ENCODE measurements at places on chromosomes 6 and 20. TPM values are rescaled to one million over a fixed set of nuclear protein-coding genes. Genes with fewer than 3 reads are reported as not detected.

DNA sequence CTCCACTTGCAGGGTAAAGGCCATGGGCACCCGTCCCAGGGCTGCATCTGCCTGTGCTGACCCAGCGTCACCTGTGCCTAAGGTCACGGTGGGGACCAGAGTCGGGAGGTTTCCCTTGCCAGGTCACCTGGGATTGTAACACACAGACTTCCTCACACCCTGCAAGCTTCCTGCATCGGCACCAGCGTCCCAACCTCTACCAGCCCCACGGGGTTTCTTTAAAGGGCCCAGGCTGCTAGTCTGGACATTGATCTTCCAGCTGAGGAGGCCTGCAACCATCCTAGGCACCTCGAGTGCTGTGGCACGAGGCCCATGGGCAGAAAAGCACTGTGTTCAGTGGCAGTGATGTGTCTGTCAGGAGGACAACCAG is 12.6 kb downstream of the ACSS1 start:
- DNase-seq: no peak

DNA sequence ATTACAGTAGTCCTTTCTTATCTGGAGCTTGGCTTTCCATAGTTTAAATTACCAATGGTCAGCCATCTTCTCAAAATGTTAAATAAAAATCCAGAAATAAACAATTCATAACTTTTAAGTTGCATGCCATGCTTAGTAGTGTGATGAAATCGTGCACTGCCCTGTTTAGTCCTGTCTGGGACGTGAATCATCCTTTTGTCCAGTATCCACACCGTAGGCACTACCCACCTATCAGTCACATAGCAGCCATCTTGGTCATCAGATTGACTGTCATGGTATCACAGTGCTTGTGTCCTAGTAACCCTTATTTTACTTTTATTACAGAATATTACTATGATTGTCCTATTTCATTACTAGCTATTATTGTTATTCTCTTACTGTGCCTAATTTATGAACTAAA is 924.1 kb downstream of the EYS start:
- DNase-seq: no peak

DNA sequence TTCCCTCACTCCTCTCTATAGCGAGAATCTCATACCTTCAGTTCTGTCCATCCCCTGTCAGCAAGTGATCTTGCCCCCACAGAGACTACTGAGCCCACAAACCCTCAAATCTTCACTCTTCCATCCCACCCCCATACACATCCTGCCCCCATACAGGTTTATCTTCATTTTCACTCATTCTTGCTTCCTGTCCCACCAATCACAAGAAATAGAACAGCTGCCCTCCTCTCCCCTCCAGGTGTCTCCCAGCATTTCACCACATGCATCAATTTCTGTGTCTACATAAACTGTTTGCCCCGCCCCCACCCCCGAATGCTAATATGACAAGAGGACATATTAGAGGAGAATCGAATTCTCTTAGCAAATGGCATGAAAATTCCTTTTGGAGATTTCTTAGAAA is 54.9 kb upstream of the CARMIL1 start:
- no peak for DNase-seq

GRCh38 chr6:37688078-37688850 is 9.4 kb downstream of the MDGA1 start:
- DNase-seq: no peak

GNRH2 gene
- total RNA-seq: not detected

- DNase-seq: no peak
Observed at GRCh38 chr6:89299466-89299850, 15.6 kb downstream of the GABRR2 start.

DNA sequence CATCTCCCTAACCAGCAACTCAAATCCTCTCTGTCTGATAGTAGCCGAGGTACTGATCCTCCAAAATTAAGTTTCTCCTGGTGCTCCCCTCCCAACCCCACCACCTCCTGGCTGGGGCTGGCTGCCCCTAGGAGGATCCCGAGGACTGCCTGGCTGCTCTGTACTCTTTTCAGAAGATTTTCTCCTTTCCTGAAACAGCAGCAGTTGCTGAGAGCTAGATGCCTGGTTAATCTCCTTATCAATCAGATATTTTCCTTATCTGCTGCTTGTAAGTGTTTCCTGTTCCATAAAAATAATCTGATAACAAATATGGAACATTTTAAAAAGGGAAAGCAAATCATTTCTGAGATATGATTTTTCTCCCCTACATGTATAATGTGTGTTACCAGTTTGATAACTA is 52.8 kb downstream of the ZMYND8 start:
- DNase-seq: peak; percentile 50

SPATS1 gene
- total RNA-seq: not detected

STX7 gene
- 27.2 TPM for total RNA-seq

Data from fibroblast of villous mesenchyme (primary cell).